ENCODE measurements at places on chromosomes 1 and 21. TPM values are rescaled to one million over a fixed set of nuclear protein-coding genes. Genes with fewer than 3 reads are reported as not detected.

- DNase-seq, result no peak
Measured at GRCh38 chr1:37234941-37235418, 200.7 kb upstream of the GRIK3 start.

The GPR37L1 gene
- total RNA-seq, result not detected

DNA sequence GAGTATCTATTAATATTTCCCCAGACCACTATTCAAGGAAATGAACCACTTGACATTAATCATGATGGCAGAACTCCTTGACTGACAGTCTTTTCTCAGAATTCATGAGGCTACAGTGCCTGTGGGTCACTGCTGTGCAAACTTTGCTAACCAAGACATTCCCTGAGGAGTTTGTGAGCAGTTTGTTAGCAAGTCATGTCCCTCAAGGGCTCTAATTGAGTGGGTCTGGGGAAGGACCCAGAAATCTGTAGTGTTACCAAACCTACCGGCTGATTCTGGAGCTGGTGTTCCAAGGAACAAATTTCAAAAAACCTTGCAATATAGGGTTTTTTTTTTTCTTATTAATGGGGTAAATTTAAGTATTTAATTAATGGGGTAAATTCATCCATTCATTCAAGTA, 103.2 kb upstream of the VANGL1 start:
- no peak for DNase-seq

The USP48 gene
- total RNA-seq, result 44.6 TPM

- DNase-seq, result peak; percentile 60
Measured at GRCh38 chr1:7975212-7975865, 13.8 kb downstream of the PARK7 start.

- DNase-seq, result no peak
Measured at GRCh38 chr21:34595457-34595856, 19.5 kb downstream of the RCAN1 start.

DNA sequence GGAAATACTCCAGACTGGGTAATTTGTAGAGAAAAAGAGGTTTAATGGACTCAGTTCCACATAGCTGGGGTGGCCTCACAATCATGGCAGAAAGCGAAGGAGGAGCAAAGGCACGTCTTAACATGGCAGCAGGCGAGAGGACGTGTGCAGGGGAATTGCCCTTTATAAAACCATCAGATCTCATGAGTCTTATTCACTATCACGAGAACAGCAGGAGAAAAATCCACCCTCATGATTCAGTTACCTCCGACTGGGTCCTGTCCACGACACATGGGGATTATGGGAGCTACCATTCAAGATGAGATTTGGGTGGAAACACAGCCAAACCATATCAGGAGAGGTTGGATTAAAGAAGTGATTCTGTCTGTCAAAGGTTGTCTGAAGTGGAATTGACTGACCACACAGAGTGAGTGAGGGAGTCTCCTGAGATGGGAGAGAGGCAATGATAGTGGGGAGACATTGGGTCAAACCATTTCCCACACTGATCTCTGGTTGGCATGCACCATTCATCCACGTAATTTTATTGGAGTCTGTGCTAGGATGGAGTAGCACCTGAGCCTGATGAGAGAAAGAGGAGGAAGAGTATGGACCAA, 58.3 kb upstream of the VAMP3 start:
- DNase-seq, result no peak

The TCHH gene
- total RNA-seq, result not detected

DNA sequence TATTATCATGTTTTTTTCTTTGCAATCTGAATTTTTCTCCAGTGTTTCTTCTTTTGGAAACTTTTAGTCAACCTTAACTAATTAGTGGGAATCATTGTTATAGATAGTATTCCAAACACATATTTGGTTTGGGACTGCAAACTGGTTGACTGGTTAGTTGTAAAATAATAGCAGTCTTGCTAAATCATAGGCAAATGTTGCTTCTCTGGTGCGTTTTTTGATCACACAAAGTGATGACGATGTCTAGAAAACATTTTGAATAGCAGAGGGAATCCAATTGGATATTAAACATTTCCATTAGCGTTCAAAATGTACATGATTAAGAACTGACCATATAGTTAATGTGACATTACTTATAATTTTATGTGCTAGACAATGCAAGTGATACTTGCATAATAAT, 4.5 kb downstream of the DNAJB4 start:
- DNase-seq, result no peak

The LCE1C gene
- total RNA-seq, result not detected

DNA sequence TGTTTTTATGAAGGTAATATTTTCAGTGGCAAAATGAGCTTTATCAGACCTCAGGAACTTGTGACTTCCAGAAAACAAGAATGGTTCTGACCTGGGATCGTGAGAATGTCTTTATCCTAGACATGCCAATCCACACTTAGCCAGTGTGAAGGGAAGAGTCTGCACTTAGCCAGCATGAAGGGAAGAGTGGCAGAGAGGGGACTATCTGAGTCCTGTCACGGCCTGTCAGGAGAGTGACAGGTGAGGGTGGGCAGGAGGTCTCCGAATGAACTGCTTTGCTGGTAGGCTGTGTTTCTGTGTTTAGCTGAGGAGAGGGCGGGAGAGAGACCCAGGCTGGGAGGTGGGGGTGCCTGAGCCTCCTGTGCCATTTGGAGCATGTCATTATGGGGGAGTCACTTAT, 173.1 kb downstream of the KIF26B start:
- no peak for DNase-seq

DNA sequence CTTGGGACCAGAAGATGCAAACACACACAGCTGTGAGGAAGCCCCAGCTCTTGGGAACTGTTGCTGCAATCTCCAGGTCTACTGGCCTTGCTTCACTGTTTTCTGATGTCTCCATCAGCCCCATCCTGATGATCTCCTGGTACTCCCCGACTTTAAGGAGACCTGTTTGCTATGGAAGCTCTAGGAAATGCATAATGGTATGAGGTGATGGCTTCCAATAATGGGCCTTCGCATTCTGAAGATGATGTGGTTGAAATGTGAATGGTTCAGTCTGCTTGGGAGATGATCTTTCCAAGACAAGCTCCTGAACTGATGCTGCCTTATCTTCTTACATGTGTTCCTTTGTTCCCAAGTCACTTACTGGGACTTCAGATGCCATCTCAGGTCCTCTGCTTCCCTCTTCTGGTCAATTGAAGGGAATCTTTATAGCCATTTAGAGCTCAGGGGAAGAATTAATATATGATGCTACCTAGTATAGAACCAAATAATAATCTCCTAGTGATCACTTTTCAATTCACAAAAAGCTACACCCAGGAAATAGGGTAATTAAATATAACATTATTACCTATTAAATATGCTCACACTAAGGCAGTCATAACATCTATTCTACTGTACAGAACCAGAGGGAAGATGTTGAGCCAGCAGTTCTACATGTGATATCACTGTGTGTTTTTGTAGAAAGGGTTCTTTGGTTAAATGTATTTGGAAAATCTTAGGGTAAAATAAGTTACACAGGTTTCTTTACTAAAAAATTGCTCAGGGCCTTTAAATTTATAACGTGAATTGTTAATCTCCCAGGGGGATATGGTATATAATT, 73.9 kb upstream of the VTCN1 start:
- no peak for DNase-seq

The CTTNBP2NL gene
- 18.3 TPM for total RNA-seq

DNA sequence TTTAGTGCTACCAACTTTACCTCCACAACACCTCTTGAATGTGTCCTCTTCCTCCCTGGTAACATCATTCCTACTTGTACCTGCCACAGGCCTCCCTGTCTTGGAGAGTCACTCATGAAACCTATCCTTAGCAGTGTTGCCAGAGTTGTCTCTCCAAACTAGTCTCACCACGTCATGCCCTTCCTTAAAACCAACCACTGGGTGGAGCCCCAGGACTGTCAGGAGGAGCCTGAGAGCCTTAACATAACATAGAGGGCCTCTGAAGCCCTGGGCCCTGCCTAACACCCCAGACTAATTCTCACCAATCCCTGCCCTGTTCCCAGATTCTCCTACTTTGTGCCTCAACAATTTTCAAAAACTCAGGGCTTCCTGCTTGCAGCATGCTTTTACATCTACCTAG, 65.3 kb downstream of the ZNF697 start:
- DNase-seq, result peak; percentile 43

The THEM5 gene
- total RNA-seq, result not detected

DNA sequence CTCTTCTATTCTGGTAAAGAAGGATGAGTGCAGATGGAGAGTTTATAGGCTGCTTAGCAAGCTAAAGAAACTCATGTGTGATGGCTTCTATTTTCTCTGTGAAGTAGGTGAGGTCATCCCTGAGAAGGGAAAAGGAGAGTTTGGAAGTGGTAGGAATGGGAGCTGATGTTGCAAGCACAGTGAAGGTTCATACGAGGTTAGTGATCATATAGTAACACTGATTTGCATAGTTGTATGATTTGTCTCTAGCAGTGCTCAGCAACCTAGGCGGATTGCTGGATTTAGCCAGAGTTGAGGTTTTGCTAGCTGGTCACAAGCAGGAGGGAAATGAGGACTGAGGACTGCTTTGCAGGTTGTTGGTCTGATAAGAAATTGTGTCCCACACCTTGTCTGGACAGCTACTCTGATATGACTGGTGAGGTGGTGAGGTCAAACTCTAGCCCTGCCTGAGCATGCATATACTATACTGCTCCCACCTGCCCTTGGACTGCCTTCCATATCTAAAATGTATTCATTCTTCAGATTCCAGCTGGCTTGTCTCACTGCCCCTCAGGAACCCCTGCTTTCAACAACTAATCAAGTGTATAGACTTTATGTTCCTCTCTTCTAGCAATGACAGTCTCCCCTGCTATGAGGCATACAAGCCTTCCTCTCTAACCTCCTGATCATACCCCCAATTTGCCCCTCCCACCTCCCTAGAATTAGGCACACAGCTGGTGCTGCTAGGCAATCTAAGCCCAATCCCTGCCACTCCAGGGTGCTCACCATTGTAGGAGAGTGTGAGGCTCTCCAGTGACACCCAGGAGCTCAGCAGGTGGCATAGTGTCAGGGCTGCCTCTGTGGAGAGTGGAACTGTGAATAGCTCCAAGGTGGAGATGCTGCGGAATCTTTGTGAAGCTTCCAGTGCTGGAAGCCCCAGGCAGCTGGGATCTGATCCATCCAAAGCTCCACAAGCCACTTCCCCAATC, 18.5 kb downstream of the LRRC41 start:
- DNase-seq, result no peak

The SPATA17 gene
- 1.4 TPM for total RNA-seq

The NUDT4B gene
- total RNA-seq, result not detected

DNA sequence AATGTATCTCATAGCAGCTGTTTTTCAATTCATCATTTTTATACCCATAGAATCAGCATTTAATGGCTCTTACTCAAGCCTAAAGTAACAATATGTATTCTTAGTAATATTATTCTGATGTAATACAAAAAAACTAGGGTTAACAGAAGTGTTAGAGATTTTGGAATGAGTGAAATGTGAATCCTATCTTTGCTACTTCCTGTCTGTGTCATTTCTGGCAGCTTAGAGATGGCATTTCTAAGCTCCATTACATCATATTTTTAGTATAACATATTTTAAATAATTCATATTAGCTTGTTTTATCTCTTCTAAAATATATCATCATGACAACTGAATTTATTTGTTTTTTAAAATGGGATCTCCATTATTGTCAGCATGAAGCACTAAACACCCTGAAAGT, 90.2 kb downstream of the LRRC7 start:
- DNase-seq, result no peak

The ATP1A4 gene
- total RNA-seq, result 0.83 TPM

DNA sequence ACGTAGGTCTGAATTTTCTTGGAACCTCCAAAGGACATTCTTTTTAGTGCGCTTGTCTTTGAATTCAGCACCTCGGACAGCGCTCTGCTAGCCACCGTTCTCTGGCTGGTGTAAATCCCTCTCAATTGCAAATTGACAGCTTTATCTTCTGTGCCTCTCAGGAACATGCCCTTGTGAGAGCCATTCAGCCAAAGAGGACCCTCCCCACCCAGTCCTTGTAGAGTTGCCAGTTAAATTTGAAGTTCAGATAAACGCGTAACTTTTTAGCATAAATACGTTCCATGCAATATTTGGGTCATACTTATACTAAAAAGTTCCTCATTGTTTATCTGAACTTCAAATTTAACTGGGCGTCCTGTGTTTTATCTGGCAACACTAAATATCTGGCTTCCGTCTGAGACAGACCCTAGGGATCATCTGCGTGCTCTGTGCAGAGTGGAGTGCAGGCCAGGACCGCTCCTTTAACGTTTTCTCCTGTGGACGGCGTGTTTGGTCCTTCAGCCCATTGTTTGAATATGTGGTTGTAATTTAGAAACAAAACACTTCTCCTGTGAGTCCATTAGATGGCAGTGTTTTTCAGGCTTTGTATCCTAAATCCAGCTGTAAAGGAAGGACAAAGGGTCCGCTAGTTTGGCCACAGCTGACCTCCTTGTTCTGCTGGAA, 7.0 kb downstream of the KCNAB2 start:
- DNase-seq, result peak; percentile 74

The CYP4Z1 gene
- total RNA-seq, result 0.54 TPM

- no peak for DNase-seq
Measured at GRCh38 chr1:99083338-99083737, 78.7 kb upstream of the PLPPR5 start.

DNA sequence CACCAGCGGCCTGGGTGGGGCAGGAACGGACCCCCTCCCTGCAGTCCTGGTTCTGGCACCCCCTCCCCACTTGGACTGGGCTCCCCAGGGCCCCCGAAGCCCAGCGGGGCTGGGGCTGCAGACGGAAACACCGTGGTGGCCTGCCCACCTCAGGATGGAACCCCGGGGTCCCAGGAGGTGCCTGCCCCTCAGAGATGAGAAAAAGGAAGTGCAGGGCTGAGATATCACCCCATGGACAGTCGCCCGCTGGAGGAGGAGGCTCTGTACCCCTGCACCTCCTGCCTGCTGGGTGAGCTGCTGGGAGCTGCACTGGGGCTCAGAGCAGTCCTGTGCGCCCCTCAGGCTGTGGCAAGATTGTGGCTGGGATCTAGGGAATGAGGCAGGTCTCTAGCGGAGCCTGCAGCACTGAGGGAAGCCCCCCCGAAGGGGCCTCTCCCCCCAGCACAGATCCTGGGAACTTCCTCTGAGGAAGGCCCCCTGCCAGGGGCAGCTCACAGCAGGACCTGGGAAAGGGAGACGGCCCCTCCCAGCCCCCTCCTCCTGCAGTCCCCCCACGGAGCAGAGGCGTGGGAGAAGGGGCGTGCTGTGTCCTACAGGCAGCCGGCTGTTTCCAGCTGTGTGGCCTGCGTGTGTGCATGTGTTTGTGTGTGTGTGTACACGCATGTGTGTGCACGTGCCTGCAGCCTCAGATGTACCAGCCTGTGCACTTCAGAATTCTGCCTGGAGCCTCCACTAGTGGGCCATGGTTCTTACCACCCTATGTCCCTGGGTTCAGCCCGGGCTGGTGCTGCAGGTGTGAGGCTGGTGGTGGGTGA, 6.9 kb downstream of the AGRN start:
- DNase-seq, result no peak

The LAMC2 gene
- 3.5 TPM for total RNA-seq

GRCh38 chr1:147762233-147763024, 2.0 kb upstream of the GJA5 start:
- DNase-seq, result no peak

GRCh38 chr1:15031251-15031933, 122.2 kb upstream of the TMEM51 start:
- DNase-seq, result no peak
